Fibroblast of lung (primary cell): ENCODE measurements at places on chromosomes 6 and 20. TPM values are rescaled to one million over a fixed set of nuclear protein-coding genes. Genes with fewer than 3 reads are reported as not detected.

LEMD2 gene
- 51.9 and 61.9 TPM in 2 replicates for total RNA-seq

GRCh38 chr6:163827143-163827542 is 412.6 kb downstream of the QKI start:
- no peaks in the 10 kb centered on the region for H3K27me3 ChIP-seq
- DNase-seq = no peak
- H3K36me3 ChIP-seq = no peaks in the 10 kb centered on the region
- H3K4me3 ChIP-seq = no peak overlapping the region
- H3K27ac ChIP-seq = no peak overlapping the region

GRCh38 chr20:63645218-63645617 is 8.0 kb downstream of the STMN3 start:
- no peak overlapping the region for H3K27ac ChIP-seq
- H3K27me3 ChIP-seq = no peaks in the 10 kb centered on the region
- no peaks in the 10 kb centered on the region for H3K4me1 ChIP-seq
- H3K36me3 ChIP-seq = no peaks in the 10 kb centered on the region
- no peak overlapping the region for H3K4me3 ChIP-seq

- H3K27ac ChIP-seq = no peak overlapping the region
- no peak overlapping the region for H3K4me3 ChIP-seq
- no peaks in the 10 kb centered on the region for H3K4me1 ChIP-seq
- no peaks in the 10 kb centered on the region for H3K36me3 ChIP-seq
Measured at GRCh38 chr6:133835901-133836300, 53.0 kb upstream of the TCF21 start.

DNA sequence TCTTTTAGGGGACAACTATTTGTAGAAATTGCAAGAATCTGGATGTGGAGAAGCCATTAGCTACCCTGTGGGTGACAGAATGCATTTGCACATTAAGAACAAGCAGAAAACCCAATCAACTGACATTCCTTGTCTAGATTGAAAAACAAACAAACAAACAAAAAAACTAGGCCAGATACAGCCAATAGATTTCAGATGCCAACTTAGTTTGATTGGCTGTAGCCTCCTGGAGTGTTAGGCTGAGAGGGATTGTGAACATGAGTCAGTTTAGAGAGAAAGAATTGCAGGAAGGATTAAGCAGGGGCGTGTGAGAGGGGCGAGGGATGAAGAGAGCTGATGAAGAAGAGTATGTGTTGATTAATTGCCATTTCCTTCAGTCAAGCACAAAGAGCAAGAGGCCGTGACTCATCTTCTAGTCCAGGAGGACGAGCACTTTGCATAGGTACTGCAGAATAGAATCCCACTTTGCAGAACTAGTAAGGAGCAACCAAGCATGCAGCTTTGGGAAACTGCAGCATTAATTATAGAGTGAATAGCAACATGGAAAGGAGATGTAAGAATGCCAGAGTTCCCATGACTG is 188.0 kb upstream of the RAB32 start:
- DNase-seq = no peak
- no peak overlapping the region for H3K4me3 ChIP-seq
- H3K4me1 ChIP-seq = peaks cover 5% of the 10 kb centered on the region

DNA sequence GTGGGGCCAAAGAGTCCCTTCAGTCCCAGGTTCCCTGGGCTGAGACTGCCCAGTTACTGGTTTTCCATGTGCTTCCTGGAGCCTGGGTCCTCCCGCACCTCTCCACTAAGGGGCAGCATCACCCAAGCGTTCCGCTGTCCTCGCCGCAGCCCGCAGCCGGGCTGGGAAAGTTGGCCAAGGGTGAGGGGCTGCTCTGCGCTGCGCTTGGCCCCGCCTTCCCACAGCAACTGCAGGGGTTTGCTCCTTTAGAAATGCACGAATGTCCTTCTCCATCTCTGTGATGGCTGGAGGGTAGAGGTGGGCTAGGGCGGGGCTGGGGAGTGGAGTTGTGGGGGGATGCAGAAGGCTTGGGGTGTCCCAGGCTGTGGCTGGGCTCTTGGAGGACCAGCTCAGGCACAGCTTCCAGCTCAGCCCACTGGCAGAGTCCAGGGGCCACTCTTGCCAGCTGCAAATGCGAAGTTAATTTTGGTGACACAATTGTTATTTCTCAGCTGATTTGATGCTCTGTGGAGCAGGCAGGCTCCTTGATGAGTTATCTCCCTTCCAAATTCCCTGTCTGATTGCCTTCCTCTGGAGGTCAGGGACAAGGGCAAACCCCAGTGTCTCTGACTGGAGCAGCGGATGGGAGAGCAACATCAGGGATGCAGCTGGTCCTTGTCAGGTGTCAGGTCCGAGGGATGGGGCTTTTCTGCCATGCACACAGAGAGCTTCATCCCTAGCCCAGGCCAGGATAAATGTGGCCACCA is 63.2 kb downstream of the NOL4L start:
- no peaks in the 10 kb centered on the region for H3K36me3 ChIP-seq
- no peaks in the 10 kb centered on the region for H3K27me3 ChIP-seq
- peak; percentile 33 for DNase-seq
- no peaks in the 10 kb centered on the region for H3K4me1 ChIP-seq
- no peak overlapping the region for H3K27ac ChIP-seq
